Kidney capillary endothelial cell (primary cell): ENCODE measurements at places on chromosomes 5 and 9.

DNA sequence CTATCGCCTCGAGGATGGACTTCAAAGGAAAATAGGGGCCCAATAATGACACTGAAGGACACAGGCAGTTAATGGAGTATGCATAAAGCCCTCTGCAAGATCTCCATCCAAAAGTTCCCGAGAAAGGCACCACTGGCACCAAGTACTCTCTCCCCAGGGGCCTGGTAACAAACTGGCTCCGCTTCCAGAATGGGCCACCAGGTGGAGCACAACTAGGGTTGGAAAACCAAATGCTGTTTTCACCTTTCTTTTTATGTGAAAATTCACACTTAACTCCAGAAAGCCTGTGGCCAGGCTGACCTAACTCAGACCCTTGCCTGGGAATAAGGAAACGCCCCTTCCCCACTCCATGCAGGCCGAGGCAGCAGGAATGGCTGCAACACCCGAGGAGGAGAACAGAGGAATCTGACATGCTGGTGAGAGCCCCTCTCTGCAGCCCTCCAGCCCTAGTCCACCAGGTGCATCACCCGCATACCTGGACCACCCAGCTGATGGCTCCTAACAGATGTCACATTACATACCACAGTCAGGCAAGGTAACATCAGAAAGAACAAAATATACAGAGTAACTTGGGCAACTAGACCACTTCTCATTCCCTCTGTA is 42.8 kb downstream of the CAMSAP1 start:
- peak; percentile 40 for DNase-seq

GRCh38 chr5:136276946-136277345 is 84.0 kb upstream of the SMIM32 start:
- DNase-seq: no peak

- DNase-seq: no peak
Observed at GRCh38 chr5:5644249-5644648, 221.8 kb downstream of the ICE1 start.

DNA sequence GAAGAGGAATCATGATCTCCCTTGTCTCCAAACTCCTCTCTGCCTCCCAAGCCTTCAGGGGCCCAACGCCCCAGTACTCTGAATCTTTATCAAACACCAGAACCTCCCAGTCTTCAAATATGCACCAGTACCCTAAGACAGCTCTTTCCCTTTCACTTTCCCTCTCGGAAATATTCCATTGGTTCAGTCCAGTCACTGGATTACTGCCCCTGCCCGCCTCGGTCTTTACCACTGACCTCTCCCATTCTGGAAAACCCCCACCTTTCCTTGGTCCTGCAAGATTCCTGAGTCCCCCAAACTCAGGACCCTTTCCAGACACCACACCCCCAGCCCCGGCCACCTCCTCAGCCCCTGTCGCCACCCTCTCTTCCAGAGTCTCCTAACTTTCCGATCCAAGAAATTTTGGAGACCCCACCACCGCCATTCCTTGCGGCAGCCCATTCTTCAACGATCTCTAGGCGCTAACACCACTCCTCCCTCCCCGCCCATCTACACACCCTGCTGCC is 674 bp downstream of the C5orf15 start:
- no peak for DNase-seq

DNA sequence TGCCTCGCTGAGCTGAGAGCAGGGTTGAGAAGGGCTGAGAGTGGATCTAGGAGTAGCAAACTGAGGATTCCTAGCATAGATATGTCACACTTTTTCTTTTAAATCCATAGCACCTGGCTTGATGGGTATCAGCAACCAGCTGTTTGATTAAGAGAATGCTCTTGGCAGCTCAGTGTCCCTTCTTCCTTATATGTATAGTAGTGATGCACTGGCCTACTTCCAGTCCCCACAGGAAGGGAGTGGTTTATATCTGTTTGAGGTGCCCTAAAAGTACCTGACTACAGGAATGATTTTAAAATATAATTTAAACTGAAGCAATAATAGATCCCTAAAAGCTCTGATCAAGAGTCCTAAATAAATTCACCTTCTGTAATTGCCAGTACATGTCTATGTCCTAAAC is 546.8 kb upstream of the ZNF608 start:
- DNase-seq: no peak

- DNase-seq: no peak
Observed at GRCh38 chr5:66841264-66841663, 245.1 kb downstream of the MAST4 start.

DNA sequence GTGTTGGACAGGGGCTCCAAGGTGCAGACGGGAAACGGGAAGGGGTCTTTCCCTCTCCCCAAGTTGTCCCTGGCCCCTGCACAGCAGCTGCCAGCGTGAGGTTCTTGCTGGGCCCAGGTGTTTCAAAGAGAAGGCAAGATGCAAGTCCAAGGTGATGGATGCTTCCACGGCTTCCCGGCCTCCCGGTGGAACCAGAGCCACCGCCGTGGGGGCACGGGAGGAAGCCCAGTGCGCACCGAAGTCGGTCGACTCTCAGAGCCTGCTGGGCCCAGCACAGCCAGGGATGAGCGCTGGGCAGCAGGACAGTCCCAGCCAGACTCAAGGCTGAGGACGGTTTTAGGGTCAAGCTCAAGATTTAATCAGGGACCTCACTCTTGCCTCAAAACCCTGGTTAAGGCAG is 25.2 kb upstream of the BARHL1 start:
- no peak for DNase-seq

DNA sequence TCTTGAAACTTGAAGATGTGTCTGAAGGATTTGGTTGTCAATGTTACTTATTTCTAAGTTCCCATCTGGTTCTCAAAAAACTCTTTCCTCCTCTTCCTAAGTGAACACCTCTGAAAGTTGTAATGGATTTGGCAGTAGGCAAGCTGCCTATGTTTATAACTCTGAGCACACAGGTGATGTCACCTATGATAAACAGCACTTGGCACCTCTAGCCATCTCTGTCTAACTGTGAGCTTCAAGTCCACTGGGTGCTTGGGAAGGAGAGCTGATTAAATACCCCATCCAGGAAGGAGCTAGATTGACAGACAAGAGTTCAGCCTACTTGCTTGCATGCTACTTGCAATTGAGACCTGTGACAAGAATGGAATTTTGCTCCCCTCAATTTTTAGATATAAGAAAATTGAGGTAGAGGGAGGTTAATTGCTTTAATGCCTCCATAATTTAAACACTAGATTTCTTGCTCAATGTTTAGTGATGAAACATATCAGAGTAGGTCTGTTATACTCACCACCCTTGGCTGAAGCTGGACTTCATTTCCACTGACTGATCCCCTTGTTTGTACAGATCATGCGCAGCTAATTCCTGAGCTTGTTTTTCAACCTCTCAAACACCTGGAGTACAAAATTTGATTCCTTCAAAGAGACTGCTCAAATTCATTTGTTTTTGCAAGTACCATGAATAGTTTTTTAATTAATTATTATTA is 49.9 kb downstream of the PDE4D start:
- no peak for DNase-seq

DNA sequence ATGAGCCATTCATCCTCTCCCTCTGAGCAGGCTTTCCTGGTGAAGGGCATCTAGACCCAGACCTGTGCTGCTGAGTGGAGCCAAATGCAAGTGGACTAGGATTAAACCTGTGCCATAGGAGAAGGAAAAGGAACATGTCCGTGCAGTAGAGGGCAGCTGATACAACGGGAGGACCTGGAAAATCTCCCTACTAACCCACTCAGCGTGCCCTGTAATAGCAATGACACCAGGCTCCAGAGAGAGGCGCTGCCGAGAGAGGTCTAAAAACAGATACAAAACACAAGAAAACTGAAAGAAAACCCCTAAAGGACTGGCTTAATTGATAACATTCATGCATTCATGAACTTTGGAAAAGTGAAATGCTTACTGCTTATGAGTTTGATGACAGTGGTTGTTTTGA is 60.8 kb downstream of the PFDN1 start:
- no peak for DNase-seq

GRCh38 chr5:134982230-134982629 is 14.5 kb downstream of the CATSPER3 start:
- no peak for DNase-seq

- no peak for DNase-seq
Observed at GRCh38 chr5:87844449-87844848, 424.2 kb downstream of the TMEM161B start.

GRCh38 chr9:71908825-71909224 is 2.2 kb downstream of the ABHD17B start:
- no peak for DNase-seq

GRCh38 chr5:123151227-123151909 is 62.3 kb downstream of the PRDM6 start:
- no peak for DNase-seq

- DNase-seq: peak; percentile 71
Observed at GRCh38 chr9:108934323-108934893, at the start of gene ABITRAM. Gene ABITRAM, plus strand, starts transcription at chr9:108934400. Its CDS starts 87 bp downstream, at chr9:108934487.

DNA sequence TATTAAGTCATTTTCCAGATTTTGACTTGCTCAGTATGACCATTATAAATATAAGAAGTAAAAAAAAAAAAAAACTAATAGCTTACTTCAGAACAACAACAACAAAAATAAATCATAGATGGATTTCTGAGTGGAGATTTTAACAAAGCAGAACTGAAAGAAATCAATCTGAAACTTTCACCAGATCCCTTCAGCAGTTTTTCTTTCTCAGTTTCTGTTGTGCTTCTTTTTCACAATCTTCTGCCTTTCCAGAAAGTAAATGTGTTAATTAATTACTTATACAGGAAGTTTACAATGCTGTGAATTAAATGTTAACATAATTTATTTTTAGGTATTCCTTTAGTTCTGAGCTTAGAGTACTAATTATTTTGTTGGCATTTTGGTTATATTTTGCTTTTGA is 73.5 kb downstream of the CHSY3 start:
- DNase-seq: no peak

DNA sequence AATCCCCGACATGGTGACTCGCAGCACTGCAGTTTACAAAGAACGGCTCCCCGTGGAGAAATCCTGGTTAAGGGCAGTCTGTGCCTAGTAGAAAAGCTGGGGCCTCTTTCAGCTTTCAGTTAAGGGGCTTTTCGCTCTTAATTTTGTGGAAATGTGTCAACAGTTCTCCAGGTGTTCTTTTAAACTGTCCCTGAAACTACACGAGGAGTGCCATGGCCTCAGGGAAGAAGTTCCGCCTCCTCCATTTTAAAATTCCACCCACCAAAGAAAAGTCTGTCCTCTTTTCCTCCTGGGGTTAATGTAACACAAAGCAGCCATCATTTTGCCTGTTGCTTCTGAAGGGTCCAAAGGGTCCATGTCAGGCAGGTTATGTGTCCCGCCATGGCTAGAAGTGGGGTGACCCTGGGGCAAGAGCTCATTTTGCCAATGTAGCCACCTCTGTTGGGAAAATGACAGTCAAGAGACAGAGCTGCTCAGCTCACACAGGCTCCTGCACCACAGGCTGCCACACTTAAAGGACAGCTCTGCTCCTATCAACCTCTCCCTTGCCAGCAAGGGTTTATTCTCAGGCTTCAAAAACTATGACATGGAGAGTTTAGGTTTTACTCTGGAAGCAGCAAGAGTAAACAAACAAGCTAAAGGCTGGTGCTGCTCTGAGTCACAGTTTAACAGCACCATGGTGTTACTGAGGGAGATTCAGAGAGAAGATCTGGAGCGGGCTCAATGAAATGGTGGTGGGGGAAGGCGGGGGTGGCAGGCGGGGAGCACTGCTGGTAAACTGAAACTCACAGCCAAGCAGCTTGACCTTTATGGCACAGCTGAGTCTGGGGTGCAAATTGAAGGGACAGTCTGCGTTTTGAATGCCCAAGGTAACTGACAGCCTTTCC is 3.2 kb downstream of the WHRN start:
- no peak for DNase-seq

DNA sequence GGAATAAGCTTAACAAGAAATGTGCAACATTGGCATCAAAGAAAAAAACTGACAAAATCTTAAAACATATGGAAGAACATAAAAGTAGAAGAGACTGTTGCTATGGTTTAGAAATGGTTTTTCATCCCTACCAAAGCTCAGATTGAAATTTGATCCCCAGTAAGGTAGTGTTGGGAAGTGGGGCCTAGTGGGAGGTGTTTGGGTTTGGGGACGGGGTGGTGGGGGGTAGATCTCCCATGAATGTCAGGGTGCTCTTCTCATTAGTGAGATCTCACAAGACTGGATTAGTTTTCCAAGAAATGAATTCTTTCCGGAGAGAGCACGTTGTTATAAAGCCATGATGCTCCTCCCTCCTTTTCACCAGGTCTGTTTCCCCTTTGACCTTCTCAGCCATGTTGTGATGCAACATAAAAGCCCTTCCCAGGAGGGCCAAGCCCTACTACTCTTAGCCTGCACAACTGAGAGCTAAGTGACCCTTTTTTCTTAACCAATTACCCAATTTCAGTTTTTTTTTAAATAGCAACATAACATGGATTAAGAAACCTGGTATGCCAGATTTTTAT is 10.6 kb downstream of the TMEM167A start:
- DNase-seq: no peak

- no peak for DNase-seq
Observed at GRCh38 chr9:36892279-36892678, 141.8 kb downstream of the PAX5 start.

- DNase-seq: no peak
Observed at GRCh38 chr5:85931220-85931619, 686.5 kb upstream of the COX7C start.
